RWPE2 (cell line): ENCODE measurements at places on chromosomes 16 and 17.

DNA sequence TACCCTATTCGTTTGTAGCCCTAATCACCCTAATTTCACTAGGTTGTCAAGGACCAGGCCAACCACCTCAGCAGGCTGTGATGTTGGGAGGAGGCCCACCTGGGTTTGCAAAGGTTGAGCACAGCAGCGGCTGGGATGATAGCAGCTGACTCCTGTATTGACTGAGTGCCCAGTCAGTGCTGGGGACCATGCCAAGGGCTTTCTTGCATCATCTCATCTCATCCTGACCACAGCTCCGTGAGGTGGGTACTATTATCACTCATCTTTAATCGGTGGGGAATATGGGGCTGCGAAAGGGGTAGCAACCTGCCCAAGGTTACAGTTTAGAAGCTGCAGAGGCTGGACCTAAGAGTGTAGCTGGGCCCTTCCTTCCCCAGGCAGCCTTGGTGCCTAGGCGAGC is 11.7 kb downstream of the ATPAF2 start:
- no peak for DNase-seq

- DNase-seq = no peak
These were observed 214.6 kb downstream of the SNX29 start for GRCh38 chr16:12191102-12191501.

DNA sequence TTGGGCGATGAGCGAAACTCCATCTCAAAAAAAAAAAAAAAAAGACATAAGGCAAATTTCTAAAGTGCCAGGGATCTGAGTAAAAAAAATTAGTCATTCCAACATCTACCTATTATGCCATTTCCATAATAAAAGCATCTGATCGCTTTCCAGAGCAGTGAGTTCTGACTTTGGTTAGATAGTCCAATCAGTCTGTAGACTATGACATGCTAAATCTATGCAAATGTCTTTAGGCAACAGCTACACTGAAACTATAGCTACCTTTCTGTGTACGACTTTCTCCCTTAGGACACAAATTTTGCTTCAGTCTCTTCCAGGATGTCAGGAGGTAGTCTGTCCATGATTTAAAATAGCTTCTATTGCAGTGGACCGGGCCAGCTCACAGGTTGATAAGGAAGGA is 58.9 kb upstream of the ARHGAP44 start:
- no peak for DNase-seq

DNA sequence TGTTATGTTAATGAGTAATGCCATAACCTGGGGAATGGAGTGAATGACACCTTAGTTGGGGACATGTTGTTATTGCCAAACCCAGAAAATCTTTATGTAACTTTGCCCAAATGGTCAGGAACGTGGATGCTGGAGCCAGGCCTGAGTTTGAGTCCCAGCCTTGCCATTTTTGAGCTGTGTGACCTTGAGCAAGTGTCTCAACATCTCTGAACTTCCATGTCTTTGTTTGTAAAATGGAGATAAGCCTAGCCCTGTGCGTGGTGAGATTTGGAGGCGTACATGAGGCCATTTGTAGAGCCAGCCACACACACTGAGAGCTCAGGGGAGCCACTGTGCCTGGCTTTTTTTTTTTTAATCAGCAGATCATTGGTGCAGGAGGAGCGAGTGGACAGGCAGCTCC is 247.3 kb downstream of the FOXL1 start:
- DNase-seq = peak; percentile 2

DNA sequence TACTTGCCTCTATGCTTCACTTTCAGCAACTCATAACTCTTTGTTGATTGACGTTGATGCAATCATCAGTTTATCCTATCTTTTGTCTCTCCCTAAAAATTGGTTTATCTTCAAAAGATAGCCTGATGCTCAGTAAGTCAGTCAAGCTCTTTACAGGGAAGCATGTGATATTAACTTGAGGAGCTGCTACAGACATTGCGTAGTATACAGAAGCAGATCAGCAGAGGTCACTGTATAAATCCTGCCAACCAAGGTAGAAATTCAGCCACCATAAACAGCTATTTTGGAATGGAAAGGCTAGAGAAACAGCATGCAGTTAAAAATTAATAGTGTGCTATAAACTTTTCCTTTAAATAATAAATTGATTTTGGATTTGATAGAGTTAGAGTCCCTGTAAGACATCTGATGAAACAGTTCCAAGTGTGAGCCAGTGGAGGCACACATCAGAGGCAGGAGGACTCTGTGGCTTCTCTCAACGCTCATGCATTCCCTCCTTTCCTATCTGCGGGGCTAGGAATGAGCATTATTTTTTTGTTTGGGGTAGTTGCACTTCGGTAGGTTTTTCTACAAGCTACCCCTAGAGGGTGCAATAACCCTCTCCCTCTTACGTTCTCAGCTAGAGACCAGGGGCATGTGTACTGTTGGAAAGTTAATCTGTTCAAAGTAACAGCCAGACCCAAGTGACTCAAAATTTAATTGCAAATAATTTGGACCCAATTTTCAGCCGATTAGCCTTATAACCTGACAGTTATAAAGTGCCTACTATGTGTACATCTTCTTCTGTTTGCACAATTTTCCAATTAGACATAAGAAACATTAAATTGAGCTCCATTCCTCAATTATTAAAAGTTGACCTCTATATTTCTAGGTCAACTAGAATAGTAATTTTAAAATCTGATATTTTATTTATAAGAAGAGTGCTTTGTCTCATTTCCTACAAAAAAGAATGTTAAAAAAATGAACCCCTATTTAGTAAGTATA is 647.7 kb upstream of the SOX9 start:
- DNase-seq = no peak
